Central memory CD4-positive, alpha-beta T cell (primary cell): ENCODE measurements at places on chromosomes 7 and 10.

GRCh38 chr7:54878339-54878738 lies 119.3 kb upstream of the SEC61G start:
- DNase-seq, result no peak

DNA sequence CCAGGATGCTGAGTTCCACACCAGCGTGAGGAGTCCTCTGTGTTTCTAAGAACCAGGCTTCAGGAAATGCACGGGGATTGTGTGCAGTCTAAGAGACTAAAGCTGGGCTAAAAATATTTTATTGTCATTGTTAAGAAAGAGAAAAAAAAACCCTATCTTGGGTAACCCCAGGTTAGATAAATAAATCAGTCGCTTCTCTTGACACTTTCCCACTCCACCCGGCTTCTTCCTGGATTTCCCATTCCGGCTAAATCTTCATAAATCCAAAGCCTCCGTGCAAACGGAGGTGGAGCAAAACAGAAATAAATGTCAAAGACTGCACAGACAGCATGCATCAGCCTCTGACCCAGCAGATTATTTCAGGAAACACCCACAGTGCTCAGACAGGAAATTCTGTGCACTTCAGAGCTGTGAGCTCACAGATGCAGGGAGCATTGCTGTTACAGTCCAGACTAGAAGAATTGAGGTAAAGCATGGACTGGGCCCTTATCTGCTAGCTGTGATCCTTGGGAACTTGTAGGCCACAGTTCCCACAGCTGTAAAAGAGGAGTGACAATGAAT lies 44.8 kb upstream of the GRID1 start:
- DNase-seq, result no peak

GRCh38 chr10:132846631-132847415 lies 60.9 kb upstream of the NKX6-2 start:
- no peak for DNase-seq

GRCh38 chr10:79491143-79491835 lies 21.0 kb upstream of the EIF5AL1 start:
- no peak for DNase-seq

DNA sequence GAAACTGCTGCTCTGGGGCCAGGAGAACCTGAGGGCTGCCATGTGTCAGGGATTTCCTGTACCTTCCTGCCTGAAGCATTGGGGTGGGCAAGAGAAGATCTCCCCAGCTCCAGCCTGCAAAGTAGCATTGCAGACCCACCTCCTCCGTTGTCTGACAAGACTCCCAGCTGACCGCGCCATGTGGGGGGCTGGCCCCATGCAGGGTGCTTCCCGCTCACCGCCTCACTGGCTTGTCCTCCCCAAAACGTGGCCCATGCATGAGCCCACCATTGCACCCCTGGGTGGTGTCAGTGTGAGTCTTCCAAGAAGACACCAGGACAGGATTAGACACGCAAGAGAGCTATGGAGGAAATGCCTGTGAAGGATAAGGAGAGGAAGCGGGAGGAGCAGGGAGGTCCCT lies 68.3 kb downstream of the ABRAXAS2 start:
- DNase-seq, result no peak

- no peak for DNase-seq
Measured at GRCh38 chr10:101558204-101558603, 29.9 kb downstream of the POLL start.

DNA sequence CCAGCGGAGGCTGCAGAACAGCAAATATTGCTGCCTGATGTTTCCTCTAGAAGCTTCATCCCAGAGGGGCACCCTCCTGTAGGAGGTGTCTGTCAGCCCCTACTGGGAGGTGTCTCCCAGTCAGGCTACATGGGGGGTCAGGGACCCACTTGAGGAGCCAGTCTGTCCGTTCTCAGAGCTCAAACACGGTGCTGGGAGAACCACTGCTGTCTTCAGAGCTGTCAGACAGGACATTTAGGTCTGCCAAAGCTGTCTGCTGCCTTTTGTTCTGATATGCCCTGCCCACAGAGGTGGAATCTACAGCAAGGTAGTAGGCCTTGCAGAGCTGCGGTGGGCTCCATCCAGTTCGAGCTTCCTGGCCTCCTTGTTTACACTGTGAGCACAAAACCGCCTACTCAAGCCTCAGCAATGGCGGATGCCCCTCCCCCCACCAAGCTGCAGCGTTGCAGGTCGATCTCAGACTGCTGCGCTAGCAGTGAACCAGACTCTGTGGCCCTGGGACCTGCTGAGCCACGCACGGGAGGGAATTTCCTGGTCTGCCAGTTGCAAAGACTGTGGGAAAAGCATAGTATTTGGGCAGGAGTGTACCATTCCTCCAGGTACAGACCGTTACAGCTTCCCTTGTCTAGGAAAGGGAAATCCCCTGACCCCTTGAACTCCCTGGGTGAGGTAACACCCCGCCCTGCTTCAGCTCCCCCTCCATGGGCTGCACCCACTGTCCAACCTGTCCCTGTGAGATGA lies 17.7 kb upstream of the MINDY3 start:
- no peak for DNase-seq

GRCh38 chr7:157309988-157310668 lies 26.7 kb upstream of the DNAJB6 start:
- no peak for DNase-seq

- DNase-seq, result no peak
Measured at GRCh38 chr10:122499491-122499941, 38.2 kb downstream of the HTRA1 start.

DNA sequence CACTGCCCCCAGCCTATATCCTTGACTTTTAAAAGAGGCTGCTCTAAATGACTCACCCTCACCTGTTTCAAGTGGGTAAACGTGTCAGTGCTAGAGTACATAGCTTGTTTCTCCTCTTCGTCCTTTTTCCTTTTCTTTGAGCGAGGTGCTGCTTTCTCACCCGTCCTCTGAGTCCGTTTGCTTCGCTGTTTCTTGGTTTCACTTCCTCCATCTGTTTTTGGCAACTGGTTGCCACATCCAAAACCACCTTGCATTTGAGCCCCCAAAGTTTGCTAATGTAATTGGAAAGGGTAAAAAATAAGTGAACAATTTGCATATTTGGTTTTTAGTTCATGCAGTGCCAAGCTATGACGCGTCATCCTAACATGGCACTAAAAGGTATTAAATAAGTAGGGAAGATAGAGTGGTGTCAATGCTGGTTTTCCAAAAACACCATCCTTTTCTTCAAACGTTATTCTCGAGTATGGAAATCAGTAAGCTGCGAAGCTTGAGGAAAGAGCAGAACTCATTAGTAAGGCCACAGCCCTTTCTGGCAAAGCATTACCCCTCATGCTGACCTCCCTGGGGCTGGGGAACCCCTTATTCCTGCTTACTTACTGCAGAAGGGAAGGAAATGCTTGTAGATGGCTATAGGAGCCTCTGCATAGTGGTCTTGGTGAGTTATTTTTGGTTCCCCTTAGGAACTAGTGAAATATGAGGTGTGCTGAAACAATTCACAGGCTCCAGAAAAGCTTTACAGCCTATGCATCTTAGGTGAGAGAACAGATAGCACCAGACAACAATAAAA lies 133.5 kb downstream of the GALNT11 start:
- no peak for DNase-seq

- no peak for DNase-seq
Measured at GRCh38 chr10:14326581-14326980, 4.1 kb downstream of the FRMD4A start.

GRCh38 chr7:116582806-116583444 lies 58.1 kb downstream of the CAV1 start:
- no peak for DNase-seq

DNA sequence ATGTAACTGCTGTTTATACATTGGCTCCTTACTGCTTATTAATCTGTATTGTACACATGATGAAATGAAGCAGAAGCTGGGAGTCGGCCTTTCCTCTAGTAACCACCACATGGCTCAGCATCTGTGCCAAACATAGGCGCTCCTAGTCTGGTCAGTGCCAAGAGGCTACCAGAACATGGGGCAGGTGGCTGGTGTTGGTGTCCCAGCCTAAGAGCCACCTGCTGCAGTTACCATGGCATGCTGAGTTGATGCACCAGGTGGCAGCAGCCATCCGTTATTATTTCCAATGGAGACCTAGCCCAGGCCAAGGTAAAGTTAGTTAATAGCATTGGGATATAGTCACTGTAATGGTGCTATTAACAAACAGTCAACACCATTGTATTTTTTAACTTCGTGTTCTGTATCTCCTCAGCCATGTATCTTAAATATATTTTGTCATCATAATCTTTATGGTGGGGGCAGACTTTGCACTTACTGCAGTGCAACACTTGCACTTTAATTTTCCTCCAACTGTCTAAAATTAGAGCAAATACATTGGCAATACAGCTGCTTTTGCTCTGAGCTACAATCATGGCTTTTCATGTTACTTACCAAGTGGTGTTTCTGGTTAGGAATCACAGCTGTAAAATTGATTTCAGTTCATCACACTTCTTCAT lies 33.1 kb downstream of the HBP1 start:
- peak; percentile 9 for DNase-seq

- no peak for DNase-seq
Measured at GRCh38 chr7:116632384-116632783, 39.6 kb upstream of the MET start.

DNA sequence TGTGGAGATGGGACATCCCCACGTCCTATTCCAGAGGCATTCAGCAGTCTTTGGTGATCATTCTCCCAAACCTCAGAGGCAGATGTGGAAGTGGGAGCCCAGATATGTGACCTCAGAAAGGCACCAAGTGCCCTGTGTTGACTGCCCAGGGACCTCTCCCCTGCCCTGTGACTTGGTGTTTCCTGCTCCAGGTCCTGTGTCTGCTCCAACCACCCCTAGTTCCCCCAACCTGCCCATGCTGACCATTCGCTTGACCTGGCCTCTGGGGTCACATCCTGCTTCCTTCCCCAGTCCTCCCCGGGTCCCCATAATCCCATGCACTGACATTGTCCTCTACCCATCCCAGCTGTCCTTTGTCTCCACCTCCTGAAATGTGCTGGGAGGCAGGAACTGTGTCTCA lies 7.6 kb downstream of the CYP26A1 start:
- DNase-seq, result no peak

DNA sequence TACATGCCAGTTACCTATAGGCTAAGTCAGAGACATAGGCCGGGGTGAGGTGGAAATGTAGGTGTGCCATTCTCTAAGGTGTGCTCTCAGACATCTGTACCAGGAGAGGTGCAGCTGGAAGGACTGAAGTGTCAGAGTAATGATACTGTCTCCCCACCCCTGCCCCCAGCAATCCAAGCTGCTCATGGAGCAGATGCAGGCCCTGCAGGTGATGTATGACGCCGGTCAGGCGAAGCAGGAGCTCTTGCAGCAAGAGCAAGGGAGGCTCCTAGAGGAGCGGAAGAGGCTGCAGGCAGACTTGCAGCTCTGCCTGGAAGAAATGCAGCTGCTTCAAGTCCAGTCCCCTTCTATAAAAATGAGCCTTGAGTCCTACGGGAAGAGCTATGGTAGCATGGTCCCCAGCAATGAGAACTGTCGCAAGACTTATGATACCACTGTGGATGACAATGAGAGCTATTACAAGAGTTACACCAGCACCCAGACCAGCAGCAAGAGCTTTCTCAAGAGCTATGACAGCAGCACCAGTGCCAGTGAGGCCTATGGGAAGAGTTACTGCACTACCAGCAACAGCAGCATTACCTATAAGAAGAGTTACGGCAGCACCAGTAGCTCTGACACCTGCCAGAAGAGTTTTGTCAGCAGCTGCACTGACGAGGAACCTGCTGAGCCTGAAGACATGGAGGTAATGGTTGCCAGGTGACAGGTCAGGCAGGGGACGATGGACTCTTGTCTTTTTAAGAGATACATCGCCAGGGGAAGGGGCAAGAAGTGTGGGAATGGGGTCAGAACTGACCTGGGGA lies 18.4 kb upstream of the FLNC start:
- no peak for DNase-seq

- DNase-seq, result no peak
Measured at GRCh38 chr10:114932945-114933344, 5.0 kb upstream of the TRUB1 start.

DNA sequence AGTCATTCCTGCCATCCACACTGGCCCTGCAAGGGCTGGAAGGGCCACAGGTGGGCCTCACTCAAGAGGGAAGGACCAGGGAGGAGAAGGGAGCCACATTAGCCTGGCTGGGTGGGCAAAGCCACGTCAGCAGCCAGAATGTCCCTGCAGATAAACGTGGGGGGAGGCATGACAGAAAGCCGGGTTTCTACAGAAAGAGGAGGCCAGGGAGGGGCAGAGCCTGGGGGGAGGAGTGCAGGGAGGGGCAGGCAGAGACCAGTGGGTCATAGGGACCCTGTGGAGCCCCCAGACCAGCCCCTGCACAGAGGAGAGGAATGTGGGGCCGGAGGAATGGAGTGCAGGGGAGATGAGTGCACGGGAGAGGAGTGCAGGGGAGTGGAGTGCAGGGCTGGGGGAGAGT lies 590.2 kb downstream of the PTPRN2 start:
- DNase-seq, result no peak

DNA sequence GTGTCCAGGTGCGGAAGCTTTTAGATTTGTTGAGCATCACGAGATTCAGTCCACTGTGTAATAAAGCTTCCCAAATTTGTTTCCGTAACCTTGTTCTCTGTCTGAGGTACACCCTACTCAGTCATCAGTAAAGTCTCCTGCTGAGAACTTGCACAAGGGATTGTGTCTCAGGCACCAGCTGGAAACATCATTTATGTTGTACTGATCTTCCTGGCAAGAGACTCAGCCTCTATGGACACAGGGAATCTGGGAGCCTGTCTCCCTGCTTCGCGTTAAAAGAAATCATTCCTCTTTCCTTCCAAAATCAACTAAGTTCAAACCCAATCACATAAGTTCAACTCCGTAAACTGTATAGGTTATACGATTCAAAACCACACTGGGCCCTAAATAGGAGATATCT lies 336.8 kb downstream of the GPR37 start:
- DNase-seq, result no peak

DNA sequence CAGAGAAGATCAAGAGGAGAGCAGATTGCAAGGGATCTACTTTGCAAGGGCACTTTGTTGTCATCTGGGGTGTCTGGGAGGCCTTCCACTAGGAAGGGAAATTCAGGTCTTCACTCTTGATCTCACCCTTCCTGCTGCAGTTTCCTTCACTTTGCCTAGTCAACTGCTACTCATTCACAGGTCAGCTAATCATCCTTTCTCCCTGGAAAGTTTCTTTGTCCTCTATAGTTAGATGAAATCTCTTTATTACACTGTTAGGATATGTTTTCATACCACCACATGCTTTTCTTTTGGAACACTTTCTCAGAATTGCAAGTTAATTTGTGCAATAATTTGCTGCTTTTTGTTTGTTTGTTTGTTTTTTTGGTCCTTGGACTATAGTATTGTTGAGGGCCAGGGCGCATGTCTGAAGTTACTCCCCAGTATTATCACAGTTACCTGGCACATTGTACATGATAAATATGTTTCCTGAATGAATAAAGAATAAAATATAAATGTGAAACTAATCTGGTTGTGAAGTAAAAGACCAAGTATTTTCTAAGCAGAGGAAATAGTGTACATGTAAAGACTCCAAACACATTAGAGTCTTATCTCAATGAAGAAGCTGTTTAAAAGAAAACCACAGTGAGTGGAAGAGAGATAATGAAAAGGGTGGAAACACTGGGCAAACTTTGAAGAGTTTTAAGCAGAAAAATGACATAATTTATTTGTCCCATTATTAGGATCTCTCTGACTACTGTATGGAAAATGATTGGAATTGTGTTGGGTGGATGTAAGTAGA lies 139.9 kb upstream of the DGKB start:
- no peak for DNase-seq

GRCh38 chr10:75304313-75304712 lies 68.6 kb upstream of the COMTD1 start:
- DNase-seq, result no peak
